ENCODE measurements at places on chromosomes 2 and 18.

DNA sequence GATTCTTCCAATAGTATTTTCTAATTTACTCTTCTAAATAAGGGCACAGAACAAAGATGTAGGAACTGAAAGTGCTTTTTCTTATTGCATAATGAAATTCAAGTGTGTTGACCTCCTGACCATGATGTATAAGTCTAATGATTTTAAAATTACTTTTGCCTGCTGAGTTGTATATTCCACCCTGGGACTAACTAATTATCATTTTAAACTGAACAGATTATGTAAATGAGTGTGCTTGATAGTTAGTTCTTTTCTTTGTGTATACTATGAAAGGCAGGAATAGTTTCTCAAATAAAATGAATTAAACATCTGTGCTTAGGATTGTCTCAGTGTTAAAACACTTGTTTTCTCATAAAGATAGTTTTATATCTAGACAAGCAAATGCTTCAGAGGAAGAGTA lies 284.5 kb downstream of the RIT2 start:
- no peak for DNase-seq

DNA sequence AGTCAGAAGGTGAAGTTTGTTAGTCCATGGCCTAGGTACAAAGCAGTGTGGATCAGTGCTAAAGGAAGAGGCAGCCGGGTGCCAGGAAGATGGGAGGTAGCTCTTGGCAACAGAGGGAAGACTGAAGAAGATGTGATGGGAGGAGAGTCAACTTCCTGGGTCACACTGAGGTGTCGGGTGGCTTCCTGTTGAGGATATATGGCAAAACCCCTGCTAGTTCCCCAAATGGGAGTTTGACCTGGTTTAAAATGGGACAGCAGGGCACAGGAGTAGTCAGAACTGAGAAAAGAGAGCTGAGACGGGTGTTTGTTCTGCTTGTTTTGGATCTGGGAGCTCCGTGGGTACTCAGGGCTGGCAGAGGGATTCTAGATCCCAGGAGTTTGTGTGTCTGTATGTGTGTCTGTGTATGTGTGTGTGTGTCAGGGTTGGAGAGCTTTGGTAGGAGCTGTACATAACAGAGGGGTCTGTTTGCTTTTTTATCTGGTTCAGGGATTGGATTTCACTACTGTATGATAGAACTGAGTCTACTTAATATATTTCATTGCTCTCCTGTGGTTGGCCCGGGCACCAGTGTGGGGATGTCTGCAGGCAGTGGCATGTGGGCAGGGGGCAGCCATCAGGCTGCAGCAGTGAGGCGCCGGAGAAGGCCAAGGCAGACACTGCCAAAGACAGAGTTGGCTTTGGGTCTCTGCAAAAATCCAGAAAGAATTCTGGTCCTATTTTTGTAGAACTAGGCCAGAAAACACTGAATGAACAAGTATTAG lies 17.1 kb downstream of the MXD1 start:
- DNase-seq: no peak

DNA sequence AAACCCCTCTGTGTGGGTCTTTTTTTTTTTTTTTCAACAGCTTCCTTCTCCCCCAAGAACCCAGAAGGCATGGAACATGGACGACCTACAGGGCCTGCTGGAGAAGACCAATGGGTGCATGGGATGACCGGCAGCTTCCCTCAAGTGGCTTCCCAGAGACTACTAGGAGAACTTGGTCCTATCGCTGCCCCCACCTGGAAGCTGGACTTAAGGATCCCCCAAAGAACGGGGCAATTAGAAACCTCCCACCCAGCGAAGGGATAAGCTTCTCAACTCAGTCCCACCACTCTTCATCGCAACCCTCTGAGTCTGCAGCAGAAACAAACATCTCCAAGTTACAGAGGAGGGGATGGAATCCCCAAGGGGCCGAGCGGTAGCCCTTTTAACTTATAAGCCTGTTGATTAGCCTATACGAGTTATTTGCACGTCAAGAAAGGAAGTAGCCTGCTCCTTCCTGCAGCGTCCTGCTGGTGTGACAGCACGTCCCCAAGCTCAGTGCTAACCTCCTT lies 1.4 kb downstream of the ACTR1B start:
- no peak for DNase-seq

DNA sequence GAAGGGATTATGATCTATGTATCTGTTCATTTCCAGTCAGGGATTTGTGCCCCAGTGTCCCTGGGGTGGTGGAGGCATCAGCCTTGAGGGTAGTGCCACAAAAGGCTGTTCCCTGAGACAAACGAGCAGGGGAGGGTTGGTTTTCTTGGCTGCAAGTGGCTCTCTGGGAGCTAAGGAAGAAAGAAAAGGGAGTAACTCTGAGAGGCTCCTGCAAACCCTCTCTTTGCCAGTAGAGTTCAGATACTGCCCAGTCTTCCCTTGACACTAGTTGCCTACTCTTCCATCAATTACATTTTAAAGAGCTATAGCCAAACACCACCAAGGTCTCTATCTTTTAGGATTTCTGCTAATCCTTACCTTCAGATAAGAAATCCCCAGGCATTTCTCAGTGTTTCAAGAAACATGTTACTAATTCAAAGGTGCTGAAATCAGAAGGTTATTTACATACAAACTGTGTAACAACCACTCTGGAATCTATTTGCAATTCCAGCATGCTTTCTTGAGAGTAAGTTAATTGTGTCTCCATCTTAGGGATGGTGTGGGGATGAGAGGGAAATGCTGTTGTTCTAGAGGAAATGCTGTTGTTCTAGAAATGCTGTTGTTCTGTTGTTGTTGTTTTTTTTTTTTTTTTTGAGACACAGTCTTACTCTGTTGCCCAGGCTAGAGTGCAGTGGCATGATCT lies 18.7 kb upstream of the KCTD1 start:
- DNase-seq: no peak

GRCh38 chr2:100285011-100285410 lies 37.3 kb downstream of the LONRF2 start:
- DNase-seq: no peak
